ENCODE measurements at places on chromosomes 7 and 10.

- no peak for DNase-seq
Observed at GRCh38 chr10:122112625-122113160, 123.7 kb downstream of the TACC2 start.

DNA sequence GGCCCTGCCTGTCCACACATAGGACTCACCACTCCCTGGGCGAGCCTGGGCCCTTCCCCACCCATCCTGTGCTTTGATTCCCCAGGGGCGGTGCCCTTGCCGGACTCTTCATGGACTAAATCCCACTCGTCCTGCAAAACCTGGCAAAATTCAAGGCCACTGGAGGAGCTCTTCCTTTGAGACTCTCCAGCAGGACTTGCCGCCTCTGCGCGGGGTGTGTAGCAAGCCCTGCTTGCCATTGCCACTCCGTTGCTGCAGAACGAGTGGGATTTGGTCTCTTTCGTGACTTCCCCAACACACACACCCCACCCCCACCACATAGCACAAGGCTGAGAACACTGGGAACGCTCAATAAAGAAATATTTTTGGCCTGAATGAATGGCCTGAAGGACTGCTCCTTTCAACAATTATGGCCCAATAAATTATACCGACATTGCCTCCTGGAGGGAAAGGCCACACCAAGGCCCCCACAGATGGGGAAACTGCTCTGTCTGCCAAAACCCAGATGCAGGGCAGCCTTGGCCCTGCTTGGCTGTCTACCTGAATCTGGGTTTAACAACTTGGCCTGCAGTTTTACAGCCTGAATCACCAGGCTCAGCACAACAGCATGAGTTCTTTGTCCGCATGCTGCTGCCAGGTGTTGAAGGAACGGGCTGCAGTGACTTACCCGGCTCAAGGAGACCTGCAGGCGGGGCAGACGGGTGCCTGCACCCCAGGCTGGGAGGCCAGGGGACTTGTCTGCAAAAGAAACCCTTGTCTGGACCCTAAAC is 72.8 kb upstream of the KAT6B start:
- DNase-seq = no peak

GRCh38 chr7:42241424-42241823 is 4.4 kb upstream of the GLI3 start:
- no peak for DNase-seq

DNA sequence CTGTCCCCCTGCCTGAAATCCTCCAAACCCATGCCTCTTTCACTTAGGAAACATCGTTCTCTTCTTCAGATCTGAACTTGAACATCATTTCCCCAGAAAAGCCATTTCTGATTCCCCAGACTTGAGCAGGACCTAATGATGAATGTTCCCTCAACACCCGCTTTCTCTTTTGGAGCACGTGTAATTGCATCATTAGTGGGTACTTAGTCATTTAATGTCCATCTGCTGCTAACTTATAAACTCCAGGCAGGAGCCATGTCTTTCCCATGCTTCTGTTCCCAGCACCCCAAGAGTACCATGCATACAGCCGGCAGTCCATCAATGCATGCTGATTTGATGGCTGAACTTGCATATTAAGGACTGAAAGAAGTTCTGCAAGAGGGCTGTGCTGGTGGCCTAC is 36.5 kb upstream of the ECHDC3 start:
- DNase-seq = no peak

- no peak for DNase-seq
Observed at GRCh38 chr10:80268266-80268665, 21.2 kb downstream of the MAT1A start.

DNA sequence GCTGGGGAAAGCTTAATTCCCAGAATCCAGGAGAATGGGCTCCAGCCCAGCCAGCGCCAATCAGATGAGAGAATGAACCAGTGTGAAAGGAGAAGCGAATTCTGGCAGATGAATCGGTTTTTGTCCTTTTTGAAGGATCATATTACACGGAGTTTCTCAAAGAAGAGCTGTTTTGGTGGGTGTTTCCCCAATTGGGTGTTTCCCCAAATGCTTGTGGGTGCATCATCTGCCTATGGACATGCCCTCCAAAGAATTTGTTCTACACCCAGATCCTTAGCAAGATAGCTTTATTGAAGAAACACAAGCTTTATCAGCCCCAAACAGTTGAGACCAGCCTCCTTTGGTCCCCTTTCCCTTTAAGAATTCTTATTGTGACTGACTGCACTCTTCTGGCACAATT is 186.5 kb upstream of the GPR26 start:
- DNase-seq = no peak

GRCh38 chr7:135789956-135790355 is 41.3 kb upstream of the FAM180A start:
- no peak for DNase-seq

DNA sequence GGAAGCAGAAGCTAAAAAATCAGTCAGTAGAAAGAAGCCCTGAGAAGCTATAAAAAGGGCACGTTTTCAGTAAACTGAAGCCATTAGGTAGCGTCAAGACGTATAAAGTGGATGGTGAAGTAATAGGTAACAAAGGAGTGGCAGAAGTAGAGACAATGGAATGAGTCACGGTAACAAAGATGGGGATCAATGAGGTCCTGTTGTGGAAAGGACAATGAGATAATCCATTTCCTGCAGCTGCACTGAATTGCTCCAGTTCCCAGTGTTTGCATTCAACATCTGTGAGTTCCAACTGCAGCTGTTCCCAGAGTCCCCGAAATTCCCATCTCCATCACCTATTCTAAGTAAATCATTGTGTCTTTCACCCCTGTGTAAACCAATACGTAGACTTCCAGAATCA is 4.8 kb upstream of the HYCC1 start:
- no peak for DNase-seq

DNA sequence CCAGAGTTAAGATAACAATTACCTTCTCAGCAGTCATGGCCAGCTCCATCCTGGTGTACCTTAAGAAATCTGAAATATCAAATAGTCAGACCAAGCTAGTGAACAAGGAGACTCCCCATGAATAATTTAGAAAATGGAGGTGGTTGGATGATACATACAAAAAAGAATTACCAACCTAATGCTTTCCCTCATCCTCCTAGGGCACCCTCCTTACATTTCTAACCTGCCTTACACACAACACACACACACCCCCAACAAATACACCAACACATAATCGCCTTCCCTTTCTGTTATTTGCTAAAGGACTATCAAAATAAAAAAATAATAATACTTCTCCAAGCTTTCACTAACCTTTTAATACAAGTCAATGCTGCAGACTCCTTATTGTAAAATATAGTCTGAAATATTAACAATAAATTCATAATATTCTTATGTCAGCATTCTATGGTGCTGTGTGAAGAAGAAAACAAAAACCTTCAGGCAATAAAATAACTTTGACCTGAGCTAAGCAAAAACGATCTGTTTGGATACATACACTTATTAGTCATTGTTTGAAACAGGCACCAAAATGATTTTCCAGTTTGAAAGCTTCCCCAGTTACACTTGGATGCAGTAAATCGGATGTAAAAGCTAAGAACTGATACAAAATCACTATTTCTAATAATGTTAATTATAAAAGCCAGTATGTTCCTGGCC is 3.4 kb downstream of the TWIST1 start:
- no peak for DNase-seq

DNA sequence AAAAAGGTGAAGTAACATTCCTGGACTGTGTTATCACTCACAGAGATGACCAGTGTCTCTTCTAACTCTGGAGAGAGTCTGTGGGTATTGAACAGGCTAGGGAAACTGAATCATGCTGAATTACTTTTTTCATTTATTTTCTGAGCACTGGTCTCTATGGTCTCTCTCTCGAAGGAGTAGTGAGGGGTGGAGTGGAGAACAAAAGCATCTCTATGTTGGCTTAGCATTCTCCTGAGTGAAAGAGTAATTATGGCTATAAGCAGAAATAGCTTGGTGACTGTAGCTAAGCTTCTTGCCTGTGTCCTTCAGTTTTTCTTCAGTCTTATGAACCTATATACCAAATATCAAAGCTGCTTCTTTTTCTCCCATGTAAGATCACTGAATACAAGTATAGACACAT is 64.6 kb upstream of the PTN start:
- no peak for DNase-seq

- no peak for DNase-seq
Observed at GRCh38 chr7:13901577-13901976, 87.9 kb downstream of the ETV1 start.

GRCh38 chr10:112852306-112852705 is 97.7 kb upstream of the TCF7L2 start:
- DNase-seq = no peak

GRCh38 chr10:119364645-119365600 is 157.6 kb downstream of the GRK5 start:
- no peak for DNase-seq

All from stimulated activated CD8-positive, alpha-beta memory T cell treated with anti-CD3 and anti-CD28 coated beads, Interleukin-7, amount 100 ng/mL, for 24 hours (primary cell).